ENCODE measurements at places on chromosomes 5 and 9.

GRCh38 chr9:13213337-13213736 lies 66.2 kb downstream of the MPDZ start:
- ATAC-seq = no peak

DNA sequence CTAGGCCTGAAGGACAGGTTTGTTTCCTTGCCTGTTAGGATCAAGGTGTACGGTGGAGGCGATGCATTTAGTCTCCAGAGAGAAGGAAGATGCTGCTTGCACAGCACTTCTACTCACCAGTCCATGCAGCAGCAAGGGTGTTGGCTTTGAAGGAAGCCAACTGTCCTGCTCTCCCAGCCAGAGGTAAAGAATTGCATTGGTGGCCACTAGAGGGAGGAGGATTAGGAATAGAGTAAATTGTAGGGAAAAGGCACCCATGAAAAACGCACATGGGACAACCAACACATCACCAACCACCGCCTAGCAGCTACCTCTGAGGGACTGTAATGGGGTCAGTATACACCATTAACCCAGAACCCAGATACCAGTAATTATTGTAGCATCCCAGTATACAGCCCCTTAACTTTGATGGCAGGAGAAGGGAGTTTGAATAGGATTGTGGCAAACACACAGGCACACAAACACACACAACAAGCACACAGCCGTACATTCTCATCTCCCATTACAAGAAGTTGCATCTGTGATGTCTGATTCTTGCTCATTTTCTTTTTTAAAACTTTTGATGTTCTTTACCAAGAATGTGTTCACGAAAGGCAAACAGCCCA lies 267.7 kb downstream of the ADAMTS6 start:
- ATAC-seq = no peak

GRCh38 chr5:79875230-79875629 lies 115.8 kb downstream of the MTX3 start:
- ATAC-seq = no peak

DNA sequence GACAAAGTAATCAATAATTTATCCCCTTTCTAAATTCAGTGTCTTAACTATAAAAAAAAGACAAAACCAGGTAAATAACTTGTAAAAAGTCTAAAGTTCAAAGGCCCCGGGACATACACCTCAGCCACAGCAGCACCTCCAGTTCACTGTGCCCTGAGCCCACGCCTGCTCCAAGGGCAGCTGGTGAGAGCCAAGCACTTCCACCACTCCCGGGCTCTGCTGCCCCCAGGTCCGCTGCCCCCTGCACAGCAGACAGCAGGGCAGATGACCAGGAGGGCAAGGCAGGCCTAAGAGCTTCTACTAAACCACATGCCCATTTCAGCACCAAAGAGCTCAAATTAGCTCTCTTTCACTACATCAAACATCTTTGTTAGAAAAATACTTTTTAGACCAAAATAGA lies 91.9 kb downstream of the CAMSAP1 start:
- no peak for ATAC-seq

DNA sequence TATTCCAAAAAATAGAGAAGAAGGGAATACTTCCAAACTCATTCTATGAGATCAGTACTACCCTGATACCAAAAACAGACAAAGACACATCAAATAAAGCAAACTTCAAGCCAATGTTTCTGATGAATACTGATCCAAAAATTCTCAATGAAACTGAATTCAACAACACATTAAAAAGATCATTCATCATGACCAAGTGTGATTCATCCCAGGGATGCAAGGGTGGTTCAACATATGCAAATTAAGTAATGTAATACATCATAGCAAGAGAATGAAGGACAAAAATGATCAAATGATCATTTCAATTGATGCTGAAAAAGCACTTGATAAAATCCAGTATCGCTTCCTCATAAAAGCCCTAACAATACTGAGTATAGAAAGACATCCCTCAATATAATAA lies 4.9 kb upstream of the RCL1 start:
- no peak for ATAC-seq

GRCh38 chr5:127697894-127698600 lies 5.1 kb upstream of the CCDC192 start:
- ATAC-seq = no peak

DNA sequence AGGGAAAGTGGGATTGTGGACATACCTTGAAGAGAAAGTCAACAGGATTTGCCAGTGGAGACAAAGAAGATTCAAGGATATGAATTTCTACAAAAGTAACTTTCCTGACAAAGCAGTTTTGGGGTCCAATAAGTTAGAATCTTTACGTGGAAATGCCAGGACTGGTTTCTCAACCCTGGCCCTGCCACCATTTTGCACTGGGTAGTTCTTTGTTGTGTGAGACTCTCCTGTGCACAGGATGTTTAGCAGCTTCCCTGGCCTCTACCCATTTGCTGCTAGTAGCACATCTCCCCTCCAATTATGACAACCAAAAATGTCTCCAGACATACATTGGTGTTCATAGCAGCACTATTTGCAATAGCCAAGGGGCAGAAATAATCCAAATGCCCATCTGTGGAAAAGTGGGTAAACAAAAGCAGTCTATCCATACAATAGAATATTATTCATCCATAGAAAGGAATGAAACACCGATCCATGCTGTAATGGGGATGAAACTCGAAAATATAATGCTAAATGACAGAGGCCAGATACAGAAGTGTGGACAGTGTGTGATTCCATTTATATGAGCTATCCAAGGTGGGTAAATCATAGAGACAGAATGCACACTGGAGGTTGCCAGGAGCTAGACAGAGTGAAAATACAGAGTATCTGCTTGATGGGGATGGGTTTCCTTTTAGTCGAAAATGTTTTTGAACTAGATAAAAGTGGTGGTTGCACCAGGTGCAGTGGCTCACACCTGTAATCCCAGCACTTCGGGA lies 91.4 kb downstream of the NSUN2 start:
- ATAC-seq = no peak

DNA sequence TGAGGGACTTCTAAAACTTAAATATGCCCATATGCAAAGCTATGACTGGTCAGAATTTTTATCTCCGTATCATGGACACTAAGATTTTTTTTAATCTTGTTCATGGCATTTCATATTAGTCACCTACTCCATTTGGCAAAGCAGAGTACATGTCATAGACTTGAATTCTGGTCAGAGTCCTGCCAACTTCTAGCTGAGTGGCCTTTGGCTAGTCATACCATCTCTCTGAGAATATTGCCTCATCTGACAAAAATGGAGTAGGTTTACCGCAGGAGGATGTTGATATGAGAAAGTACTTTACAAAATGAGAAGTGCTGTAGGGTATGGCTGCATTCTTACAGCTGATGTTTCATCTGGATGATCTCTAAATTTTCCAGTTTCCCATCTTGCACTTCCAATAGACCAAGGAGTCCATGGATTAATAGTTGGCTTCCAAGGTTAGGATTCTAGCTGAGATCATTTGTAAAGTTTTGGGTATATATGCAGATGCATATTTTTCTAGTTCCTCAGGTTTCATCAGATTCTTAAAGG lies 150.8 kb upstream of the NR3C1 start:
- ATAC-seq = no peak

DNA sequence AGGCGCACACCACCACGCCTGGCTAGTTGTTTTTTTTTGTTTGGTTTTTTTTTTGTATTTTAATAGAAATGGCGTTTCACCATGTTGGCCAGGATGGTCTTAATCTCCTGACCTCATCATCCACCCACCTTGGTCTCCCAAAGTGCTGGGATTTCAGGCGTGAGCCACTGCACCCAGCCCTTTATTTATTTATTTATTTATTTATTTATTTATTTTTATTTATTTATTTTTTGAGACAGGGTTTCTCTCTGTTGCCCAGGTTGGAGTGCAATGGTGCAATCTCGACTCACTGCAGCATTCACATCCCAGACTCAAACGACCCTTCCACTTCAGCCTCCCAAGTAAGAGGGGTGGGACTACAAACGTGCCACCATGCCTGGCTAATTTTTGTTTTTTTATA lies 63.0 kb upstream of the ADAMTSL1 start:
- ATAC-seq = no peak

DNA sequence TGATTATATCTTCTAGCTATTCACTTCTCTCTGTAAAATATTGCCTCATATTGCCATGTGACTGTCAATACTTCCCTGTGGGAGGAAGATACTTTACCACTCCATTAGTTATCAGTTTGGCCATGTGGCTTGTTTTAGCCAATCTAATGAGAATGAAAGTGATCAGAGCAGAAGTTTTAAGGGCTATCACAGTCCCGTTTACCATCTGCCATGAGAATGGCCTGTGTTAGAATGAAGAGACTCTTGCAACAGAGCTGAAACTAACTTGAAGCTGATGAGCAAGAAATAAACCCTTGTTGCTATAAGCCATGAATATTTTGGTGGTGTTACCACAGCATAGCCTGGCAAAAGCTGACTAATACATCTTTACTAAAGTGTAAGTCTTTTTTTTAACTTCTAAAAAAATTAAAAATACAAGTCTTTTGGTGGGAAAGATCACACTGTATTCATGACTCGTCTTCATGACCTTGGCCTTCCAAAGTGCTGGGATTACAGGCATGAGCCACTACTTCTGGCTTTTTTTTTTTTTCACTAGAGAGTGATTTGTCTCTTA lies 68.0 kb upstream of the CTNNA1 start:
- no peak for ATAC-seq

GRCh38 chr5:154166901-154167791 lies 23.4 kb upstream of the GALNT10 start:
- ATAC-seq = no peak

- ATAC-seq = no peak
These were observed 352.4 kb downstream of the ARRDC3 start for GRCh38 chr5:91030521-91031401.

- no peak for ATAC-seq
These were observed 102.2 kb downstream of the FGF18 start for GRCh38 chr5:171521679-171522078.

DNA sequence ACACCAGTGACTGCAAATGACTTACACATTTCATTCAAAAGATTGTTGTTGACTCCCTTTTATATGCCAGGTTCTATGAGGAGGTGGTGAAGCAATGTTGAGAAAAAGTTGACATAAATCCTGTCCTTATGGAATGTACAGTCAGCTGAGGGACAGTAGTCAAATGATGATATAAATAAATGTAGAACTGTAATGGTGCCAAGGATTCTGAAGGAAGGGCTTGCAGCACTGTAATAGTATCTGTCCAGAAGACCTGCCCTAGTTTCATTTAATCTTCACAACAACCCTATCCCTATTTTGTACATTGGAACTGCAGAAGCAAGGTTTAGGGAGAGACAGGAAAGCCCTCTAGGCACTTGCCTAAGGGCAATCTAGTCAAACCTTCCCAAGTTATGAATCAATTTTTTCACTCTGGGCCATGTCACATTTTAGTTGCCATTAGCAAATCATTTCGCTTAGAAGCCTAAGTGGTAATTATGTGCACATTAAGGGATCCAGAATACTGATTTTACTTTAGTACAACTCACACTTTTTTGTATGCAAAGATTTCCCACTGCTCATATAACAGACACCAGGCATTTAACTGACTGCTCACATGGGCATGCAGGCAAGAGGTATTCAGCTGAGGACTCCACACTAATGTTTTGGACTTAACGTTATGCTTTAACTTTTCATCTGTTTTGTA lies 34.5 kb upstream of the LIFR start:
- no peak for ATAC-seq

DNA sequence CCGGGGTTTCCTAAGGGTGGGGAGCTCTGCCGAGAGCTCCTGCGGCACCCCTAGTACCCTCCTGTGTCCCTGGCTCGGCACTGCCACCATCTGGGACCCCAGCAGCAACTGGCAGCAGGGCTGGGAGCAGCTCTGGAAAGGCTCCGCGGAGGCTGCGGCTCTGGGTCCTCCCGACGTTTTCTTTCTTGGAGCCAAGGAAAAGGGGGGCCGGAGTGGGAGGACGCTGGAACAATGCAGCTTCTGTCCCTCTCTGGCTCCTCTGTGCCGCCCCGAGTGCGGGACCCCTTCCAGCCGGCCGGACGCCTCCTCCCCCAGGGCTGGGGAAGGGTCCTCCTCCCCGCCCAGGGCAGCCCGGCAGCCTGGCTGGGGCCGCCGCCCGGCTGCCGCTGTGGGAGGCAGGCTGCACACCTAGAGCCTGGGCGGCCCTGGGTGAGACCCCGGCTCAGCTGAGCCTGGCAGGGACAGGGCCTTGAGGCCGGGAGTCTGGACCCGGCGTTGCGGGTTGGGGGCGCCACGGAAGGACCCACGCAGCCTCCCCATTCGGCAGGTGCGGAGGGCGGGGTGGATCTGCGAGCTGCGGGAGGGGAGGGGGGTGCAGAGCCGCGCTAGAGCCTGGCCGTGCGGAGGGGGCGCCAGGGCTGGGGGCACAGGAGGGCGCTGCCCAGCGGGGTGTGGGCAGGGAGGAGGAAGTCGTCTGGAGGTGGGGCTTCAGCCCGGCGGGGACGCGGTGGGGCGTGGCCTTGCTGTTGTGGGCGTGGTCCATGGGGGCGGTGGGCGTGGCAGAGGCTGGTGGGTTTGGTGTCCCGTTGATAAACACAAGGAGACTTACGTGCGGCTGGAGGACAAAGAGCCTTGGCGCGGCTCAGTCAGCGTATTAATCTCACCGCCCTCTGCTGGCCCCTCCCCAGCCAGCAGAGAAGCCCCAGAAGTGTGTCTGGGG lies 15.1 kb downstream of the GPSM1 start:
- peak; percentile 47 for ATAC-seq

DNA sequence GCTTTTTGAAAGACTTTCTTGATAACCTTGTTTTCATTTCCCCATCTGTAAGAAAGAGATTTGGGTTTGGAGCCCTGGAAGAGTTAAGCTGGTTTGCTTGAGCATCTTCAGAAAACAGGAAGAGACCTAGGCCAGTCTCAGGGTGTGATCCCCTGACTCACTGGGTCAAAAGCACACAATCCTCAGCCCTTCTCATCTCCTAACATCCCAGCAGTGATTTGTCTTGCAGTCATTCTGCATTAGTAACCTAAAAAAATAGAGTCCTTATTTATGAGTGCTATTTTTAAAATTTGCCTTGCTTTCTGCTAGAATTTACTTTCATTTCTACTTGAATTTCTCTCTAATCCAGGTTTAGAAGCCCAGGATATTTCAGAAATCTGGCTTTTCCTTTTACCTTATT lies 16.4 kb upstream of the ARSB start:
- no peak for ATAC-seq

- ATAC-seq = no peak
These were observed 18.0 kb downstream of the TRIM7 start for GRCh38 chr5:181186986-181187499.

DNA sequence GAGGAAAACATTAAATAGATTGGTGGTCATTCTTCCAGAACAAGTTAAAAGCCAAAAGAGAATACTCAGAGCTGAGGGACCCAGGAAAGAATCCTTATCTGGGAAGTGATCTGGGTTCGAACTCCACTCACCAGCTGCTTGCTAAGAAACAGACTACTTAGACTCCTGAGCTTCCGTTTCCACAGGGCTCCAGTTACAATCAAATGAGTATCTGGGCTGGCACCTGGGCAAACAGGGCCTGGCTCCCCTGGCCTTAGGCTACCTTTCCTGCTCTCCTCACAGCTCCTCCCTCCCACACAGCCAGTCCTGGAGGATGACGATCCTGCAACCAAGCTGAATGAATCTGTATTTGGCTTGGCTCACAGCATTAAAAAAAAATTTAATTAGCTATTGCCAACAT lies 2.5 kb downstream of the MAPK9 start:
- no peak for ATAC-seq

GRCh38 chr9:88425538-88425950 lies 37.3 kb downstream of the SPIN1 start:
- ATAC-seq = no peak

GRCh38 chr5:188488-189481 lies 2.5 kb upstream of the LRRC14B start:
- ATAC-seq = peak; percentile 97

Measured in activated T-helper 17 cell treated with anti-CD3 and anti-CD28 coated beads, Interleukin-2, amount 50 U/mL, for 72 hours (primary cell).